ENCODE measurements at places on chromosomes 2 and 18.

DNA sequence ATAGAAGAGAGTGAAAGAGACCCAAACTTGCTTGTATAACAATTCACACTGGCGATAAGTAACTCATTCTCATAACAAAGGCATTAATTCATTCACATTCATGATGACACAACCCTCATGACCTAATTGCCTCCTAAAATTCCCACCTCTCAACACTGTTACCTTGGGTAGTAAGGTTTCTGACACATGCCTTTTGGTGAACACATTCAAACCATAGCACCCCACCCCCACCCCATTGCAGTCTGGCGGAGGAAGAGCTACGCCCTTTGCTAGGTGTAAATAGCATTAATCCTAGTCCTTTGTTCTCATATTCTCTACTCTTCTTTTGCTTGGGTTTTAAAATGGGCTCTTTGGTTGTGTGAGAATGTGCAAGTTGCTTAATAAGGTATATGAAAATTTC is 361.5 kb downstream of the DSEL start:
- DNase-seq = no peak

GRCh38 chr2:217935901-217936684 is 66.7 kb downstream of the TNS1 start:
- no peak for DNase-seq

GRCh38 chr2:128280158-128280871 is 38.4 kb downstream of the HS6ST1 start:
- DNase-seq = no peak

DNA sequence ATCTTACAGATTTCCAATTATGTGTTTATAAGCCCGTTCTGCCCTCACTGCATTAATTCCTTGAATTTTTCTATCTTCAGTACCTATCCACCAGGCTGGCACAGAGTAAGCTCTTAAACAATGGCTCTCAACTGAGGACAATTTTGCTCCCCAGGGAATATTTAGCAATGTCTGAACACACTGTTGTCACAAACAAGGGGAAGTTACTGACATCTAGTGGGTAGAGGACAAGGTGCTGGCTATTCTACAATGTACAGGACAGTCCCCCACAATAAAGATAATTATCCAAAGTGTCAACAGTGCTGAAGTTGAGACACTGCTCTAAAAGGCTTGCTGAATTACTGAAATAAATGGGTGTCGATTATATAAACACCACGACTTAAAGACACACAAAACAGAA is 5.0 kb downstream of the NDUFS1 start:
- DNase-seq = no peak

- DNase-seq = no peak
Observed at GRCh38 chr18:74742573-74743243, 145.0 kb downstream of the ZNF407 start.

DNA sequence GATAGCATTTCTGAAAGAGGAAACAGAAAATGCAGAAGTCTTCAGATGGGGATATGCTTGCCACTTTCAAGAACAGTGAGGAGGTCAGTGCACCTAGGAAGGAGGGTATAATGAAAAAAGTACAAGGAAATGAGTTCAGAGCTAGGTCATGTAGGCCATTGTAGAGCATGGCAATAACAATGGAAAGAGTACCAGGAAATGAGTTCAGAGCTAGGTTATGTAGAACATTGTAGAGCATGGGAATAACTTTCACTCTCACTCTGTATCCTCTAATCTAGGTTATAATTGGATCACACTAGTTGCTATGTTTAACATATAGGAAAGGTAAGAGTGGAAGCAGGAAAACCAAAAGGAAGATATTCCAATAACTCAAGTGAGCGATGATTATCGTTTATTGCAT is 12.3 kb downstream of the SCG2 start:
- DNase-seq = no peak

- DNase-seq = no peak
Observed at GRCh38 chr18:76475450-76476194, 19.4 kb downstream of the ZNF516 start.

- DNase-seq = no peak
Observed at GRCh38 chr18:29184654-29185053, 1007.7 kb upstream of the CDH2 start.

DNA sequence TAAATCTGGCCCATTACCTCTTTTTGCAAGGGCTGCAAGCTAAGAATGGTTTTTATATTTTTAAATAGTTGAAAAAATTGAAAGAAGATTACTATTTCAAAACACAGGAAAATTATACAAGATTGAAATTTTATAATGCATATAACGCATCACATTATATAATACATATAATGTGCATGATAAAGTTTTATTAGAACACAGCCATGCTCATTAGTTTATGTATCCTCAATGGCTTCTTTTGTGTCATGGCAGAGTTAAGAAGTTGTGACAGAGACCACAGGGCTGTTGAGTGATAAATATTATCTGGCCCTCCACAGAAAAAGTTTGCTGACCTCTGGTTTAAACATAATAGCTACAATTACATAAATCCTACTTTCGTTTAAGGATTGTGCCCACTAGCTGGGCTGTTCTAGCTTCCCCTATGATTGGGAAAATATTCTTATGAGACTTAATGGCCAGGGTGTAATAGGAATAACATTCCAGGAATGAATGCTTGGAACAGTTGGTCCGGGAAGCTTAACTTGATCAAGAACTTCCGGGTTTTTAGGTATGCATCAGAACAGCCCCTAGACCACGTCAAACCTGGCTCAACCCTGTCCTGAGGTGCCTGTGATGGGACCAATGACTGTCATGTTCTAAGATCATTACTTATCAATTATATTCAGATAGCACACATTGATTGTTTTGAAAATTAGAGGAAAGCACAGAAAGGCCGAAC is 98.7 kb upstream of the LPIN2 start:
- DNase-seq = no peak

DNA sequence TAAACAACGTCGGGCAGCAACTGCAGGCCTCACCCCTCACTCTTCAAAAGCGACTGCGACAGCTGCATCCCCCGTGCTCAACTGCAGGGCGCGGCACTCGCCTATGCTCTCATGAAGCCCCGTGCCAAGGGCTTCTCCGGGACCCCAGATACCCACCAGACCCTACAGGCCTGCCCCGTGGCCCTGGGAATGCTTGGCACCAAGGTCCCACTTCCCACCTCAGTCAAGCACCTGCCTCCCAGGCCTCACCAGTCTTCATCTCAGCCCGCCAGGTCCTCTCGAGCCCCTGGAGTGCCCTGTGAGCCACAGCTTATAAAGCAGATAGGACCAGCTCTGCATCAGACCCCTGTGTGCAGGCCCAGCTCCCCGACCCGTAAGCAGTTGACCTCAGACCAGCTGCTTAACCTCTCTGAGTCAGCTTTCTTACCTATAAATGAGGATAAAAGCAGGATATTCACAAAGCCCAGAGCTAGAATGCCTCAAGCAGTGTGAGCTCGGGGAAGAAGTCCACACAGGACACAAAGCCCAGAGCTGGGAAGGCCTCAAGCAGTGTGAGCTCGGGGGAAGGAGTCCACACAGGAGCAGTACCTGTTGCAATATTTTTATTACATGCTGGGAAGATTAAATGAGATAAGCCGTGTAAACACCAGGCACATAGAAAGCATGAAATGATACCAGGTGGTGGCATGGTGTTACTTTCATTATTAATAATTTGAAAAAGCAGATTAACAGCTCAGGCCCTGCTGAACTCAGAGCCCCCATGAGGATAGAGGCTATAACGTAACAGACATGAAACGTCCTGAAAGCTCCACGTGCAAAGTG is 96.9 kb downstream of the HDAC4 start:
- DNase-seq = no peak

DNA sequence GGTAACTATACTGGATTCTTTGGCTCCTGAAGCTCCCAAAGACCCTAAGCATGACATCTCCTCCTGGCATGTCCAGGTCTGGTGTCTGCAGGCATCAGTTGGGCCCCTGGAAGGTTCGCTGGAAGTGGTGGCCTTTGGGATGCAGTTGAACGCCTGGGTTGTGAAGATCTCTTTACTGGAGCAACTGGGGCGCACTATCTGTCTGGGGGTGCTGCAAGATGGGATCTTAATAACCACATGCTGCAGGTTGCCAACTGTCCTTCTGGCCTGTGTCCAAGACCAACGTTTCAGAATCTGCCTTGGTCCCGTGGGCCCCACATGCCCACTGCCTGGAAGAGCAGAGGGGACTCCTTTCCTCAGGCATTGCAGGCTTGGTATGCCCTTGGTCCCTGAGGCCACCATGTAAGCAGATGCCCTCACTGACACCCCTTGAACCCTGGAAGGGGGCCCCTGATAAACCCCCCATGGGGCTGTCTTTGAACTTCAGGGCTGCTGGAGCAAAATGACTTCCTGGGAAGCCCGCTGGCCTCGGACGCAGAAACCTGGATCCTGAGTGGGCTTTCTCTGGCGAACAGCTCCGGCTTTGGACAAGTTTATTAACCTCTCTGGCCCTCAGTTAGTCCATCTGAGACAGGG is 101.9 kb downstream of the TWIST2 start:
- no peak for DNase-seq

DNA sequence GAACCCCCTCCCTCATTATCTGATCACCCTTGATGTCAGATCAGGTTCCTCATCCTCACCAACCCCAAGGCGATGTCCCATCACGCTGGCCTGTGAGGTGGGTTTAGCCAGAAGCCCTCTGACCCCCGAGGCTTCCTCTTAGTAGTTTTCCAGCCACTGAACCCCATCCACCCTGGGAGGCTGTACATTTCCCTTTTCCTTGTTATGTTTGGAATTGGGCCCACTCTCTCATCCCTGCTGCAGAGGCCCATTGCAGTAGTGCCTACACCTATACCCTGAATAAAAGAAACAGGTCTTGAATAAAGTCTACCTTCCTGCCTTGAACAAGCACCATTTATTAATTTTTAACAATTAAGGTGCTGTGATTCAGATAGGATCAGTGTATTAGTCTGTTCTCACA is 80.1 kb downstream of the NCAPH start:
- DNase-seq = no peak

DNA sequence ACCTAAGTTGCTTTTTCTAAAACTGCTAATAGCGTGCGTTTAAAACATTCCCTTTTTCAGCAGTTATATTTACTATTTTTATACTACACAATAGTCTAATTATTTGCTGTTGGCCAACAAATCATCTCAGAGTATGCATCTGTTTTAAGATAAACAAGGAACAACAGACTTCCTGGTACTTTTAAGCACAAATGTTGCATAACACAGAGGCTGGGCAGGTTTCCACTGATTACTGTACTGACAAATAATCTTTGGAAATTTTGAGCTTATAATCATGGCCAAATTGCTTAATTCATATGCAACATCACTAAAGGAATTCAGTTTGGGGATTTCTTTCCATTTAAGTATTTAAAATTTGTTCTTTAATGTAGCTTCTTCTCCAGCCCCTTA is 737.4 kb upstream of the SALL3 start:
- no peak for DNase-seq

DNA sequence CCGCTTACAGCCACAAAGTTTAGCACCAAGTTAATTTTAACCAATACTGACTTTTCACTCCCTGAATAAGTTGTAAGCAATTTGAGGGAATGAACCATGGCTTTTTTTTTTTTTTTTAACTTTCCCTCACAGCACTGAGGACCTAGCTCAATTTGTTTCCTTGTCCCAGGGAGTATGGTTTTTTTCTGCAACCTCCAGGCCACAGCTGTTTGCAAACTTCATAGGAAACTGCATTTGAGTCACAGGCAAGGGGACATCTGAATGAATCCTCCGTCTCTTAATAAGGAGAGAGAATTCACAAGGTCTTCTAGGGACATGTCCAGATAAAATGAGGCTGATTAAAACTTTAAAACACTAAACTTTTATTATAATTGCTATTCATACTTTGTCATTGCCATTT is 181.5 kb downstream of the GFPT1 start:
- no peak for DNase-seq

DNA sequence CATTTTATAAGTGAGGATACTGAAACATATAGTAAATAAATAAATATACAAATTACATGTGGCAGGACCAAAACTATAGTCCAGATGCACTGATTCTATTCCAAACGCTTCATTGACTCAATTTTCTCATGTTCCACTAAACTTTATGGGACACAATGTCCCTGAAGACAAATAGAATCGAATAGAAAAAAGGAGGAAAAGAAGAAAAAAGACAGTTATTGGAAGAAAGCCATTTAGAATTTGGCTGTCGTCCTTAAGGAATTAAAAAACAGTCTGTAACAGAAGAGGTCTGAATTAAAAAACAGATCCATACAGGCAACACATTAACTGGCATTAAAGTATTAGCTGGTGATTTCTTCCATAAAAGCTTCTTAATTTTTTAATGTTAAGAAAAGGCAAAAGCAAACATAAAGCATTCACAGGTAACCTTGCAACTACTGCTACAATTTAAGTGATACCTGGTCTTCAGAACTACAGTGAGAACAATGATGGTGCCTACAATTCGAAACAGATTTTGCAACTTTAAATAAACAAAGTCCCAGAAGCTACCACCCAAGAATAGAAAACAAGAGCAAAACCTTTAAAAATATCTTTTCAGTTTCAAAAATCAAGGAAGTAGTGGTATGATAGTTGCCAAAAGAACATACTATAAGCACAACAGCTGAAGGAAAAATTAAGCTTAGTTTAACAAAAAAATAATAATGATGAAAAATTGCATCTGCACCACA is 17.4 kb upstream of the CHAC2 start:
- no peak for DNase-seq

DNA sequence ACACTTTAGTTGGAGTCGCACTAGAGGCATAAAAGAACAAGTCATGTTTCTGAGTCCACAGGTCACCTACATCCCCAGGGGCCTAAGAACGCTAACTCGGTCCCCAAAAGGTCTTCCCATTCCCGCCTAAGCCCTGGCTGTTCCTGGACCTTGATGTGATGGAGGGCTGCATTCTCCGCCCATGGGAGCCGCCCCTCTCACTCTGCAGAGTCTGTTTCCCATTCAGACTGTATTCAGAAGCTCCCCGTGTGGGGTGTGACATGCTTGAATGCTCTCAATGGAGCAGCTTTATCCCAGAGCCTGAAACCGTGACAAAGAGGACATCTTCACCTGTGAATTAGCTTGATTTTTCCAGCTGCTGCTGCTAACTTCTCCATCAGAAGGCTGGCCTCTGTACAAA is 319.0 kb upstream of the KLHL29 start:
- DNase-seq = no peak

DNA sequence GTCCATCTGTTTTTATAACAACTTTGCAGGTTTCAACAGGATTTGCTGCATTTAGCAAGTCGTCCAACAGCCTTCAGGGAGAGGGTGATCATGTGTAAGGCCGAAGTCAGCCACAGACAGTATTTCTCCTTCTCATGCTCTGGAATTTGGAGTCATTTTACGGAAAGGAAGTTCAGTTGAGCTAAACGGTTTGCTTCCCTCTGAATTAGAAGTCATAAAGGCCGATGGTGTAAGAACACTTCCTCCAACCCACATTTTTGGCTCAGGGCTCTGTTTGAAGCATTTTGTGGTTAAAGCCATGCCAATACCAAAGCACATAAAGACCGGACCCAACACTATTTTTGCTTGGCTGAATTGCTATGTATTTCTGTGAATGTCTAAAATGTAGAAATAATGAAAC is 129.5 kb downstream of the TMEM182 start:
- no peak for DNase-seq

- DNase-seq = no peak
Observed at GRCh38 chr2:231661422-231662027, 46.8 kb upstream of the PTMA start.

Measured in CD4-positive, alpha-beta T cell treated with Interleukin-4 for 1 hour (primary cell).